RWPE1 (cell line): ENCODE measurements at places on chromosomes 12 and 14.

- no peak for DNase-seq
Measured at GRCh38 chr14:59187118-59187517, 1.3 kb upstream of the DAAM1 start.

- no peak for DNase-seq
Measured at GRCh38 chr12:50145439-50145838, 21.7 kb downstream of the CERS5 start.

DNA sequence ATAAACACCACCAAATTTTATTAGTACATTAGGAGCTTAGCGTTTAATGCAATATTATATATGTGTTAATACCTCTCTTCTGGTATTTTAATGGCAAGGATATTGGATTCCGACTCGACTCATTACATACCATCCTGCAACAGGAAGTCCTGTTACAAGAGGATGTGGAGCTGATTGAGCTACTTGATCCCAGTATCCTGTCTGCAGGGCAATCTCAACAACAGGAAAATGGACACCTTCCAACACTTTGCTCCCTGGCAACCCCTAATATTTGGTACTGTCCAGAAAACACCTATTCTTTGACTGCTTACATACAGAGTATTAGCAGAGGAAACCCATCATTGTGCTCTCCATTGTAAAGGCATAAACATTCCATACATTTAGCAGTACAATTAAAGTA lies 45.2 kb downstream of the VEZT start:
- DNase-seq, result peak; percentile 5

DNA sequence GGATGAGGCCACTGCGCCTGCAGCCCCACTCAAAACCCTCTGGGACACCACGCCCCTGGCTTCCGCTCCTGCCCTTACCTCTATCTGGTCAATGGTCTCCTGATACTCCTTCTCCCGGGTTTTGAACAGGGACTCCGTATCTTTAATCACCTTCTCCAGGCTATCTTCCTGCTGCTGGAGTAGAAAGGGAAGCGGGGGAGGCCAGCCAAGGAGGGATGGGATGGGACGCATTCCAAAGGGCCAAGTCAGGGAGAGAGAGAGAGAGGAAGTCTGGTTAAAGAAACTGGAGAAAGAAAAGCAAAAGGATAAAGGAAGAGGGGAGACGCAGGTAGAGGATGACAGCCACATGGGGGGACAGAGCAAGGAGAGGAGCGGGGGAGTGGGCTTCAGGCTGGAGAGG lies 7.9 kb downstream of the IFFO1 start:
- DNase-seq, result peak; percentile 63

DNA sequence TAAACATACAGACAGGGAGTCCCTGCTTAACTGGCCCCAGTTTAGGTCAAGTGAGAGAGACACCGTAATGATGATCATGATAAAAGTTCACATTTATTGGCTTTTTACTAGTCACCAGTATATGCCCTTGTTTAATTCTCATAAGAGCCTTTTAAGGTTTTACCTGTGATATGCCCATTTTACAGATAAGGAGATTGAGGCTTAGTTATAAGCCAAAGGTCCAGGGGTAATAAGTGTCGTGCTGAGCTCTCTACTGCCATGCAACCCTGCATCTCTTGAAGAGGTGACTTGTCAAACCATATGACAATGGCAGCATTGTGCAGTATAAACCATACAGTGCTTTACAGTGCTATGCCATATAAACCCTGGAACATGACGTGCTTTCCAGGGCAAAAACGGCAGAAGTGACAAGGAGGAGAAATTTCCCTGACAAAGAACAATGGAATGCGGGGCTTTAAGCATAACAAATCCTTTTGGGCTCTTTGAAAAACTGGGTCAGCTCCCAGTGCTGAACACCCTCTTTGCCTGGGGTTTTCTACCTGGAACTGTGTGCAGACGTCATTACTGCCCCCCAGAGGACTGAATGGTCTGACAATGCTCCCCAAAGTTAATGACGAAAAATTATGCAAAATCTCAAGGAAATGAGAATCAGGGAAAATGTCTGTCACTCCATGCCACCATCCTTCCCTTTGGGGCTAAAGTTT lies 59.7 kb upstream of the C14orf132 start:
- no peak for DNase-seq

DNA sequence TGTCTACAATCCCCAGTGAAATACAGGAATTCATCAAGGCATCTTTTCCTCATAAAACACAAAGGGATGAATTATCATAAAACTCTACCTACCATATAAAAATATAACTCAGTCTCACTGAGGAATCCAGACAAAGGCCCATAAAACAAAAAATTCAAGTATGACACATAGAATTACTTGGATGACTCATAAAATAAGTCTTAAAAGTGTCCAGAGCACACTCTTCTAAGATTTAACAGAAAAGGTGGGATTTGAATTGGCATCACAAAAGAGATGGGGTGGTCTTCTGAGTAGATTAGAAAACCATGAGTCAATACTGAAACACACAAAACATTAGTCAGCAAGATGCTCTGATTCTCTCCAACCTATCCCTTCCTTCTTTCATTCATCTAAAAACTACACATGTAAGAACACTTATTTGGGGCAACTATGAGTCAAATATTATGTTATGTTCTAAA lies 202.7 kb upstream of the GARIN6 start:
- DNase-seq, result peak; percentile 2
